ENCODE measurements at places on chromosomes 5 and 9. TPM values are rescaled to one million over a fixed set of nuclear protein-coding genes. Genes with fewer than 3 reads are reported as not detected.
A peak's percentile ranks its signal among the peaks of the same experiment; 100 is the strongest.

GAS1 gene
- total RNA-seq = 99.9 TPM

REEP2 gene
- 2.7 TPM for total RNA-seq

CDH9 gene
- not detected for total RNA-seq

ATP10B gene
- under 0.01 TPM for total RNA-seq

GRCh38 chr5:31776976-31777651, 138.2 kb downstream of the PDZD2 start:
- no peaks in the 10 kb centered on the region for H3K27me3 ChIP-seq
- no peak for DNase-seq
- H3K27ac ChIP-seq = no peak overlapping the region

DNA sequence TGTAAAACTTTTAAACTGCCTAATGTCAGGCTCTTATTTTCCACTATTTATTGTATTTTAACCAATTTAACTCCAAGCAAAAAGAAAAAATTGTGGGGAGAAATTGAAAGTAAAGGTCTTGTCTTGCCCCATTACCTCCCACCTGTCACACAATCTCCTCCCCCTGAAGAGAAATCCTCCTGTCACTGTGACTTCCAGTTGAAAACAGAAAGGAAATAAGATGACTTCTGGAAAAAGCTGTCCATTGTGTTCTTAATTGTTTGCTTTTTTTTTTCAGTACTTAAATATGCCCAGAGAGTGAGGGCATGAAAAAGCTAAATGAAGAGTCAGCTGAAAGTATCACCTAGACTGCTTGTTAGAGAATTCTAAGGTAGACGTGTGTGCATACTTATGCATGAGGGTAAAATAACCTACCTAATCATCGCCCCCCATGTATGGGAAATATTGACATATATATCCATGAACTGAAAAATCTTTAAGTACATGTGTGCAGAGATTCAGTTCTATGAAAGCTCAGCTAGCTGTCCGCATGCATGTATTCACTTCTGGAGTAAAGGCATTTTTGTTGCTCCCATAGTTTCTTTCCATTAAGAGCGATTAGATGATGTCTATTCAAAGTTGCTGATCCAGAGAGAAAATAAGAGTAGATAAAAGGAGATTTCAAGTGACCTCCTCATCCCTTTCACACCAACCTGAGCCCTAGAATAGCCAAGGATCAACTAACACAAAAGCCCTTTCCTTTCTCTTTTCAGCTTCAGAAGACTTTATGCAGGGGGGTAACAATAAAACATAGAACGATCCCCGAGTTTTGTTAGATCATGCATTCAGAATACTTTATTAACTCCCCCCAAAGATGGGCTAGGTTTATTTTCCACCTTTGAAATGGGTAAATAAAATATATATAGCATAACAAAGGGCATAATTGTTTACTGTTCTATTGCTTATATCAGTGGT, 5.3 kb downstream of the NR2F1-AS1 start:
- peak overlapping the region; percentile 19 for H3K4me3 ChIP-seq
- H3K27ac ChIP-seq = no peak overlapping the region
- DNase-seq = no peak
- H3K36me3 ChIP-seq = no peaks in the 10 kb centered on the region

DNA sequence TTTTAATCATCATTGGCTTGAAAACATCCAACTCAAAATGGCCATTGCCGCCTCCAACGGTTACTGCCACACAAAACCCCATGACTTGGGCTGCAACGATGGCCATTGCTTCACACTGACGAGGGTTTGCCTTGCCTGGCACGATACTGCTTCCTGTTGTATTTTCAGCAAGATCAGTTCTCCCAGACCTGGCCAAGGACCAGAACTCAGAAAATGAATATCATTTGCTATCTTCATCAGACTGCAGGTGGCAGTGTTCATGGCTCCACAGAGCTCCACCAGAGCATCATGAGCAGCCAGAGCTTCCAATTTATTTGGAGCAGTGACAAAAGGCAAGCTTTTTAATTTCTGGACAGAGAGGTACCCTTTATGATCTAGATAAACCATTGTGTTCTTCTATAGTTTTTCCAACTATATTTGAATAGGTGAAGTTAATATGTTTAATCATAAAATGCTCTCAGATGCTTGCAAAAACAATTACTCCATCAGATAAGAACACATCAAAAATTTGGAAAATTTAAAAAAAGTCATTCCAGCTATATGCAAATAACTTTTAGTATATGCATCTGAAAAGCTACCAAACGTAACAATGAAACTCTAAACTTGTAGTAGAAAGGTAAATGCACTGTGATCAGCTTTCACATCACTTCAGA, 10.4 kb downstream of the AMACR start:
- no peak overlapping the region for H3K4me3 ChIP-seq
- no peaks in the 10 kb centered on the region for H3K4me1 ChIP-seq
- DNase-seq = peak; percentile 53
- H3K27me3 ChIP-seq = no peaks in the 10 kb centered on the region
- H3K36me3 ChIP-seq = no peaks in the 10 kb centered on the region

- H3K4me3 ChIP-seq = no peak overlapping the region
- H3K27me3 ChIP-seq = no peaks in the 10 kb centered on the region
- no peaks in the 10 kb centered on the region for H3K4me1 ChIP-seq
- no peak overlapping the region for H3K27ac ChIP-seq
- peaks cover 9% of the 10 kb centered on the region for H3K36me3 ChIP-seq
Observed at GRCh38 chr5:176491101-176491502, 42.9 kb downstream of the FAF2 start.

DNA sequence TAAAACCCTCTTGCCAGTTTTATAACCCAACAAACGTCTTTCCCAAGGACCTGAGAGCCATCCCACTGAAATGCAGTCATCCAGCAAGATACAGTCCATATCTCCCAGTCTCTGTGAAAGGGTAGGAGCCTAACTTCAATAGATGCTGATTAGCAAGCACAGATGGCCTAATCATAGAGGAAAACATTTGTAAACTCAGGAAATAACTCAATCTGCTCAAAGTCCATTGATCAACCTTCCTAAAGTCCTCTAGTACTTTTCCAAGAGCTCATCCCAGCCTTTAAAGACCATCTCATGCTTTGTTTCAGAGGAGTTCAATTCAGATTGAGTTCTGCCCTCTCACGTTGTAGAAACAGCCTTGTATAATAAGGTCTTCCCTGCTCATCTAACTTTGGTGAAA, 324.2 kb downstream of the MRPS30 start:
- no peak overlapping the region for H3K4me3 ChIP-seq
- H3K27ac ChIP-seq = no peak overlapping the region
- H3K36me3 ChIP-seq = no peaks in the 10 kb centered on the region
- DNase-seq = no peak

DNA sequence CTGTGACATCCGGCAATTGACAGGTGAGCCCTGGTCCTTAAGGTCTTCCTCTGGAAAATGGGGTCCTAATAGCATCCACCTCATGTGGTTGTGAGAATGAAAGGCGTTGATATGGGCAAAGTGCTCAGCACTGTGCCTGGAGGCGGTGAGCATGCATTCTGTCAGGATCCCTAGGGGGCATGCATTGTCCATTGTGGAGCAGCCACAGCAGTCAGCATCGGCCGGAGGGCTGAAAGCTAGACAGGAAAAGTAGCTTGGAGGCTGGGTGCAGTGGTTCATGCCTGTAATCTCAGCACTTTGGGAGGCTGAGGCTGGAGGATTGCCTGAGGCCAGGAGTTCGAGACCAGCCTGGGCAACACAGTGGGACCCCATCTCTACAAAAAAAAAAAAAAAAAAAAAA, 122.2 kb downstream of the LHX2 start:
- H3K4me3 ChIP-seq = no peak overlapping the region
- H3K36me3 ChIP-seq = no peaks in the 10 kb centered on the region
- H3K27ac ChIP-seq = no peak overlapping the region
- DNase-seq = no peak
- no peaks in the 10 kb centered on the region for H3K27me3 ChIP-seq

DNA sequence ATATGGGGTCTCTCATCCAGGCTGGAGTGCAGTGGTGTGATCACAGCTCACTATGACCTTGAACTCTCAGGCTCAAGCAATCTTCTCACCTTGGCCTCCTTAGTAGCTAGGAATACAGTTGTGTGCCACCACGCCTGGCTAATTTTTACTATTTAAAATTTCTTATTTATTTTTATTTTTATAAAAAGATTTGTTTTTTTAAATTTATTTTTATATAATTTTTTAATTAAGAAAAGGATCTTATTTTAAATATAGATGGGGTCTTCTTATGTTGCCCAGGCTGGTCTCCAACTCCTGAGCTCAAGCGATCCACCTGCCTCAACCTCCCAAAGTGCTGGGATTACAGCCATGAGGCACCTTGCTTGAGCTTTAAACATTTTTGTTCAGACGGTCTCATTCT, 2.4 kb upstream of the ZCCHC7 start:
- no peaks in the 10 kb centered on the region for H3K27me3 ChIP-seq
- no peaks in the 10 kb centered on the region for H3K36me3 ChIP-seq
- no peak overlapping the region for H3K27ac ChIP-seq
- H3K4me1 ChIP-seq = peaks cover 4% of the 10 kb centered on the region

All from breast epithelium (tissue), 4 donors.